ENCODE measurements at places on chromosomes 13 and 19.

- DNase-seq, result no peak
Observed at GRCh38 chr13:31069808-31070534, 91.7 kb downstream of the HSPH1 start.

- DNase-seq, result peak; percentile 36
Observed at GRCh38 chr19:46824890-46825730, 25.5 kb downstream of the AP2S1 start.

GRCh38 chr13:112171570-112171965 is 104.6 kb downstream of the SOX1 start:
- DNase-seq, result no peak

GRCh38 chr13:39970177-39970846 is 314.9 kb downstream of the COG6 start:
- no peak for DNase-seq

GRCh38 chr13:51874651-51875050 is 12.9 kb downstream of the CCDC70 start:
- no peak for DNase-seq

DNA sequence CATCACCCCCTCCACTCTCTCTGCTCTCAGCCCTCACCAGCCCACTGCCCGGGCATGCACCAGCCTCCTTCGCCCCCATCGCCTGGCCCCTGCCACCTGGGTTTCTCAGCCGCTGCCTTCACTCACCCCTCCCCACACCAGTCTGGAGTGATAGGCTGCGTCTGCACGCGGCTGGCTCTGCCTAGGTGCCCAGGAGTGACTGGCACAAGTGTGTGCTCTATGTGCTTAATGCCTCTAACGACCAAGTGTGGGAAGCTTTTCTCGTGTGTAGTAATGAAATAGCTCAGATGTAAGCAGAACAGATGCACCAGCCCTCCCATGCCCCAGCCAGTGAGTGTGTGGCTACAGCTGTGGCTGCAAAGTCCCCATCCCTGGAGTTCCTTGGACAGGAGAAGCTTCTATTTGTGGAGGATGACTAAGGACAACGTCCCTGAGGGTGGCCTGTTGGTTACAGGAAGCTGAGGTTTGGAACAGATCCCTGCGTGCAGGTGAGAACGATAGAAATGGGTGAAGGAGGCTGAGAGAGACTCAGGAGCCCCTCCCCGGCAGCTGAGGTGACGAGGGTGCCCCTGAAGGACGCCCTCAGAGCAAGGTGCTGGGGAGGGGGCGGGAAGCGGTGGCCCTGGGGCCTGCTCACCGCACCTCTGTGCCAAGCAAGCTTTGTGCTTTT is 35.6 kb downstream of the ATP11A start:
- no peak for DNase-seq

DNA sequence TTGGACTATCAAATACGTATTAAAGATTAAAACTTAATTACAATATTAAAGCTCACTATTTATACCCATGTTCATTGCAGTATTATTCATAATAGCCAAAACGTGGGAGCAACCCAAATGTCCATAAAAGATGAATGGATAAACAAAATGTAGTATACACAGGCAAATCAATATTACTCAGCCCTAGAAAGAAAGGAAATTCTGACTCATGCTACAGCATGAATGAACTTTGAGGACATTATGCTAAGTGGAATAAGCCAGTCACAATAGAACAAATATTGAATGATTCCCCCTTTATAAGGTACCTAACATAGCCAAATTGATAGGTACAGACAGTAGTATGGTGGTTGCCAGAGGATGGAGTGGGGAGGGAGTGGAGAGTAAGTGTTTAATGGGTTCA is 457.3 kb downstream of the FGF14 start:
- no peak for DNase-seq
